Suppressor macrophage treated with lipopolysaccharide for 4 hours (primary cell): ENCODE measurements at places on chromosomes 6 and 20.
A peak's percentile ranks its signal among the peaks of the same experiment; 100 is the strongest.

GRCh38 chr6:106694343-106694742 lies 65.0 kb downstream of the QRSL1 start:
- no peak for DNase-seq

DNA sequence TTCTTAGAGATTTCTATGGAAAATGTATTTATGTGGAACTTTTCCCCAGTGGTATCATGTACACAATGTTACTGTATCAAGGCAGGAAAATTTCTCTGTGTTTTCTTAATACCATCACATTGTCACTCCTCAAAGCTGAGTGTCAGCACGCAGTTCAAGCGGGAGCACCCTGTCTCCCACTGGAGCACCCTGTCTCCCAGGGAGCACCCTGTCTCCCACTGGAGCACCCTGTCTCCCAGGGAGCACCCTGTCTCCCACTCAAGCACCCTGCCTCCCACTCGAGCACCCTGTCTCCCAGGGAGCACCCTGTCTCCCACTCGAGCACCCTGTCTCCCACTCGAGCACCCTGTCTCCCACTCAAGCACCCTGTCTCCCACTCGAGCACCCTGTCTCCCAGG lies 51.3 kb downstream of the PSMG4 start:
- no peak for DNase-seq

GRCh38 chr20:4246428-4246827 lies 231.1 kb upstream of the RNF24 start:
- DNase-seq: no peak

GRCh38 chr6:147262946-147263345 lies 58.7 kb downstream of the STXBP5 start:
- DNase-seq: no peak

- no peak for DNase-seq
Measured at GRCh38 chr20:25293910-25294458, 46.1 kb downstream of the PYGB start.

- DNase-seq: no peak
Measured at GRCh38 chr6:109961611-109962041, 16.5 kb upstream of the GPR6 start.

DNA sequence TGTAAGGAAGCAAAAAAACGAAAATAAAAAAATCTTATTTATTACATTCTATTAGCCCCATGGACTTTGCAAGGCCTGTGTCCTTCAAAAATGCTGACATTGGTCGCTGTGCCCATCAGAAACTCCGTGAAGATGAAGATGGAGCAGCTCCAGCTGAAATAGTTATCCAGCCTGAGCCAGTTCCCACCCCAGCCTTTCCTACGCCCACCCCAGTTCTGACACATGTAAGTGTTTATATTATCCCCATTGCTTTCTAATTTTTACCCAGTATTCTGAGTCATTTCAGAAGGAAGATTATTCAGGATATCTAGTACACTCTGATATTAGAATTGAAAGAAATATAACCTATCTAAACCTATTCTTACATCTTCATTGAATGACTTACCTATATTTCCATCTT lies 217.7 kb downstream of the ARHGAP18 start:
- no peak for DNase-seq

- DNase-seq: no peak
Measured at GRCh38 chr6:39760226-39760952, 31.8 kb upstream of the DAAM2 start.

- DNase-seq: no peak
Measured at GRCh38 chr6:150959166-150959565, 93.7 kb downstream of the MTHFD1L start.

DNA sequence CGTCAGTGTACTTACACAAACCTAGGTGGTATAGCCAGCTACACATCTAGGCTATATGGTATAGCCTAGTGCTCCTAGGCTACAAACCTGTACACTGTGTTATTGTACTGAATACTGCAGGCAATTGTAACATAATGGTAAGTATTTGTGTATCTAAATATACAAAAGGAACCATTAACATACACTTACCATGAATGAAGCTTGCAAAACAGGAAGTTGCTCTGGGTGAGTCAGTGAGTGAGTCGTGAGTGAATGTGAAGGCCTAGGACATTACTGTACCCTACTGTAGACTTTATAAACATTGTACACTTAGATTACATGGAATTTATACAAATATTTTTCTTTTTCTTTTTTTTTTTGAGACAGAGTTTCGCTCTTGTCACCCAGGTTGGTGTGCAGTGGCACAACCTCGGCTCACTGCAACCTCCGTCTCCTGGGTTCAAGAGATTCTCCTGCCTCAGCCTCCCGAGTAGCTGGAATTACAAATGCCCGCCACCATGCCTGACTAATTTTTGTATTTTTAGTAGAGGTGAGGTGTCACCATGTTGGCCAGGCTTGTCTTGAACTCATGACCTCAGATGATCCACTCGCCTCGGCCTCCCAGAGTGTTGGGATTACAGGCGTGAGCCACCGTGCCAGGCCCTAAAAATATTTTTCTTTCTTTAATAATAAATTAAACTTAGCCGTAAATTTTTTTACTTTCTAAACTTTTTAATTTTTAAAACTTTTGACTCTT lies 15.4 kb upstream of the KIAA1755 start:
- peak; percentile 81 for DNase-seq

GRCh38 chr6:45036103-45036502 lies 292.0 kb upstream of the RUNX2 start:
- no peak for DNase-seq

GRCh38 chr20:44728801-44729443 lies 13.8 kb downstream of the CCN5 start:
- DNase-seq: peak; percentile 41

DNA sequence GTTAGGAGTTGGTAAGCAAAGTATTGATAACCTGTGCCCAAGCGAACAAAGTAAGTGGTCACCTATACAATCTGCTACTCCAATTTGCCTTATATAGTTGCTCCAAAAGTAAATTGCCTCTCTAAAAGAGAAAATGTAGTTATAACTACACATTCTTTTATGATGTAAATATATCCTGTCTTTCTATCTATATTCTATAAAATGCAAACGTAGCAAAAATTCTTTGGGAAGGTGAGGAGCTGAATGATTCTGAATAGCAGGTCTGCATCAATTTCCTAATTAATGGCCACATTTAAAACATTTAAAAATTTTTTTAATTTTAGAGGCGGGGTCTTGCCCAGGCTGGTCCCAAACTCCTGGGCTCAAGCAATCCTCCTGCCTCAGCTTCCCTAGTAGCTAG lies 64.2 kb upstream of the ASIP start:
- DNase-seq: no peak

DNA sequence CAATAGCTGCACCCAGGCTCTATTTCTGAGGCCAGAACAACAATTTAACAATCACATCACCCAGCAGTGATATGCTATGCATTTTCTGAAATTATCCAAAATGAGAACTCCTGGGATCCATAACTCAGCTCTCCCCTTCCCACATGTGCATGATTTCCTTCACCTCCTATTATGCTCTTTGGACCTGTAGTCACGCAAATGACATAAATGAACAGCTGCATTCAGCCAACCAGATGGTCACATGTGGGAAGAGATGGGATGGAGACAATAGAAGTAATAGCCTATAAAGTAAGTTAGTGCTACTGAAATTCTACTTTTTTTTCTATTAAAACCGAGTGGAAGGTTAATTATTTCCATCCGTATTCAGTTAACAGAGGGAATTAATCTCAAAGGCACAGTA lies 662.1 kb upstream of the ID4 start:
- no peak for DNase-seq

DNA sequence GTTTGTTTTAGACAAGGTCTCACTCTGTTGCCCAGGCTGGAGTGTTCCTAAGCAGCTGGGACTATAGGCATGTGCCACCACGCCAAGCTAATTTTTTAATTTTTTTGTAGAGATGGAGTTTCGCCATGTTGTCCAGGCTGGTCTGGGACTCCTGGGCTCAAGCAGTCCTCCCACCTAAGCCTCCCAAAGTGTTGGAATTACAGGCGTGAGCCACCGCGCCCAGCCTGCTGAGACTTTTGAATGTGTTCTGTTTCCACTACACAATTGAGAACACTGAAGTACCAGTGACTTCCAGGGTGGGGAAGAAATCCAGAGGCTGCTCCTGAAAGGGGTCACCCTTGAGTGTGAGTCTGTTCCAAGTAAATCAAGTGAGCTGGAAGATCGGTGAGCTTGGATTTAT lies 81.3 kb upstream of the ARMC2 start:
- DNase-seq: no peak

GRCh38 chr6:86215323-86215722 lies 572.6 kb upstream of the SYNCRIP start:
- DNase-seq: no peak

DNA sequence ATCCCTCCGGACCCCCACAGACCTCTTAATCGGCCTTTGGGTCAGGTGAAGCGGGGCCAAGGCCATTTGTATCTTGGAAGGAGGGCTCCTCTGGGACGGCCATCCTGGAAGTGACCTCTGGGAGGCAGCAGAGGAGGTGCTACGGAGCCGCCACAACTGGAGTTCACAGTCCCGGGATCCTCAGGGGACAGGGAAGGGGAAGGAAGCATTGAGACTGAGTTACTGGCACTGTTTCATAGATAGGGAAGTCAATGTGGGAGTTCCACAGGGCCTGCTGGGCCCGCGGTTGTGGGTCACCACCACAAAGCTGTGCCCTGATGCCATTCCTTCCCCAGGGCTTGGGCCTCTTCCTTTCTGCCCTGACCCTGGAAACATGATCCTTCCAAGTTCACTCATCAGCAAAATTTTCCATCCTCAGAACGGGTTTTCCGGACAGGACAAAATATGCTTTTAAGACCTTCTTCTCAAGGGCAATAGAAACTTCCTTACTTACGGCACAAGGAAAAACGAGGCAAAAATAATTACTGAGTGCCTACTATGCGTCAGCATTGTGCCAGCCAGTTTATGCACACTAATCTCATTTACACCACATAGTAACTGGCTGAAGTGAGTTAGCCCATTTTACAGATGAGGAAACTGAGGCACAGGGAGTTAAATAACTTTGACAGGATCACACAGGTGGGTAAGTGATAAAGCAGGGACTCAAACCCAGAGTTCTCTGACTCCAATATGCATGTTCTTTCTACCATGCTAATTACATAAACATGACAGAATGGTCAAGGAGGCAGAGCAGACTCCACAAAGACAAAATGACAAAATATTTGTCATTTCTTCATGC lies 143.8 kb downstream of the UNC5CL start:
- peak; percentile 41 for DNase-seq

- DNase-seq: no peak
Measured at GRCh38 chr20:11935212-11936154, 17.8 kb downstream of the BTBD3 start.

DNA sequence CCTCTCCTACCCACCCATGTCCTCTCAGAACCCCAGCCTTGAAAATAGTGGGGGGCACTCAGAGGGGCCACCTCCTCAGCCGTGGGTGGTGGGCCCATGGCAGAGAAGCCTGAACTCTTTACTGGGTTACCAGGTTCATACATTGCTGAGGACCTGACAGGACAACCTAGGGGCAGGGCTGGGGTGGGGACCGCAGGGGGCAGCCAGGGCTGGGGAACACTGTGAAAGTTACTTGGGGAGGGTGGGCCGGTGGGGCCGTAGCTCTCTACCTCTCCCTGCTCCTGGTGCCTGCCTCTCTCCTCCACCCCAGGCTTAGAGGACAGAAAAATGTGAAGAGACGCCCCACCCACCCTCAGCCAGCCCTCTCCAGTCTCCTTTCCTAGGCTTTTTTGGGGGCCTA lies 15.4 kb downstream of the MDFI start:
- DNase-seq: no peak

GRCh38 chr6:156557251-156557910 lies 219.8 kb upstream of the ARID1B start:
- peak; percentile 11 for DNase-seq

- no peak for DNase-seq
Measured at GRCh38 chr20:822651-823573, 10.6 kb upstream of the FAM110A start.

DNA sequence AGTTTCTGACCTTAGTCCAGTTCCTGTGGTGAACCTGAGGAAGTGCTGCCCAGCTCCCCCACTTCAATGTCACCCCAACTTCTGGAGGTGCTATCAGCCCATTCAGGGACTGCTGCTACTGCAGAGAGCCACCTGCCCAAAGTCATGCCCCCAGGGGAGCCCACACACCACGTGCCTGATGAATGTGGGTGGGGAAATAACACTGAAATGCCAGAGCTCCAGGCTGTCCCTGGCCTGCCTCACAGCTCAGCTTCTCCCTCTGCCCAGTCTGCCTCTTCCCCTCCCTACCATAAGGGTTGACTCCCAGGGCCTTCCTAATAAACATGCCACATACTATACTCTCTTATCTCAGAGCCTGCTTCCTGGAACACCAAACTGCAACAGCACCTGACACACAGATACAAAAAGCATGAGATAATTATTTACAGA lies 276.4 kb upstream of the MOCS1 start:
- no peak for DNase-seq

DNA sequence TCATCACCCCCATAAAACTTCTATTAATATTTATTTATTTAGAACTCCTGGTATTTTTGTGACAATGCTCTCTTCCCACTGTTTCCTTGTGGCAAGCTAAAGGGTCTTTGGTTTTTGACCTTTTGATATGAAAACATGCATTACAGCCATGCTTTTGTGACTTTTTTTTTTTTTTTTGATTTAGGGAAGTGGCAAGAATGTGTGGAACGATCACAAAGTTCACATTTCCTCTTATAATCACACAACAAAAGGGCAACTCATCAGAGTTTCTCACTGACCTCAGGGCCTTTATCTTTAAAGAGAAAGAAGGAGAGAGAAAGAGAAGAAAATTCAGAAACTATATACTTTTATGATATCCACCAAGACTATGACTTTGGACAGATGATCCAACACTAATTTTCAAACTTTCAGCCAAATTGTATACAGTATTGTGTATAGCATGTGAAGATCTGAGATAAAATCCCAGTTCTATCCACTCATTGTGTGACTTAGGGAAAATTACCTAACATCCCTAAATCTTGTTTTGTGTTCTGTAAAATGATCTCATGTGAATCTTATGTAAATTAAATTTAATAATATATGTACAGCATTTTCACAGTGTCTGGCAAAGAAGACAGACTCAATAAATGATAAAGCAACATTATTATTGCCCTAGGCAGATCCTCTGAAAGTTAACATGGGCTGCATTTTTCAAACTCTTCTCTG lies 106.8 kb upstream of the MARCKS start:
- DNase-seq: peak; percentile 77

DNA sequence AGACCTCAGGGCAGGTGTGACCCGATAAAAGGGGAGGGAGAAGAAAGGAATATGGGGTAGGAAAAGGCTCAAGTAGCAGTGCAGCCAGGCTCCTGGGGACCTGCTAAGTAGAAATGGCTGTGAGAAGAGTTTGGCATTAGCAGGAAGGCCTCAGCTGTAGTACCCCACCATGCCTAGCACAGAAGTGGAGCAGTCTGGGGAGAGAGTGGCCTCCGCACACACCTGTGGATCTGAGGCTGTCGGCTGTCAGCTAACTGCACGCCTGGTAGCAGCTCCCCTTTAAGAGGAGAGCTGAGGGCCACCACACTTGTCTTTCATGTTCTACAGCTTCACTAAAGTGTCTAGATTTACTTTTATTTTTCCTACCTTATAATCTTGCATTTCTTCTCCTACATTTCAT lies 24.6 kb downstream of the PDE7B start:
- no peak for DNase-seq

DNA sequence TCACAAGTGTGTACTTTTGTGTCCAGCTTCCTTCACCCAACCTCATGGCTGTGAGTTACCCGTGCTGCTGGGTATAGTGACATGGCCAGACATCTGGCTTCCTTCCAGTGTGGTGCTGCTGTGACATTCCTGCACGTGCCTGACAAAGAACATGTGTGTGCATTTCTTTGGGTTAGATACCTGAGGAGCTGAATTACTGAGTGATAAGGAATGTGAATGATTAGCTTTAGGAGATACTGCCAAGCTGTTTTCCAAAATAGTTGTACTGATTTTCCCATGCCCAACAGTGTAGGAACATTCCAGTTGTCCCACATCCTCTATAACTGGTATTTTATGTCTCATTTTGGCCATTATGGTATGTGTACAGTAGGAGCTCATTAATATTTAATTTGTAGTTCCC lies 132.5 kb downstream of the PREX1 start:
- DNase-seq: no peak
